IPS DF 6.9 (cell line): ENCODE measurements at places on chromosomes 4 and X.

GRCh38 chr4:180169394-180169793, 2073.8 kb upstream of the TENM3 start:
- no peak for DNase-seq

- no peak for DNase-seq
Measured at GRCh38 chr4:179415847-179416223, 1973.6 kb upstream of the AGA start.

GRCh38 chr4:23516716-23517115, 373.1 kb downstream of the PPARGC1A start:
- no peak for DNase-seq

- no peak for DNase-seq
Measured at GRCh38 chr4:70759126-70759525, 37.4 kb downstream of the RUFY3 start.

DNA sequence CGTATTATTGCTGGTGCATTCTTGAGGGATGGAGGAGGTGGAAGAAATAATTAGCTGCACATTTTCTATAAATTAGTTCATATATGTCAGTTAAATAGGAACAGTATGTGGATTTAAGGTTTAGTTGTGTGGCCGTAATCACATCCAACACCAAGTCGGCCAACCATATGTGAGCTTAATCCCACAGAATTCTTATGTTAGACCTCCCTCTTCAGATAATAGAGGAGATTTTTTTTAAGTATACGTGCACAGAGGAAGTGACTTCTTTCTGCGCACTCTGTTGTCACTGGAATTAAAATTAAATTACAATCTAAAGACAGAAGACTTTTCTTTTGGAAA, 2.1 kb downstream of the SEPTIN11 start:
- no peak for DNase-seq

GRCh38 chr4:159303435-159303834, 200.6 kb downstream of the RAPGEF2 start:
- no peak for DNase-seq

- no peak for DNase-seq
Measured at GRCh38 chr4:113576947-113577678, 184.4 kb downstream of the CAMK2D start.

DNA sequence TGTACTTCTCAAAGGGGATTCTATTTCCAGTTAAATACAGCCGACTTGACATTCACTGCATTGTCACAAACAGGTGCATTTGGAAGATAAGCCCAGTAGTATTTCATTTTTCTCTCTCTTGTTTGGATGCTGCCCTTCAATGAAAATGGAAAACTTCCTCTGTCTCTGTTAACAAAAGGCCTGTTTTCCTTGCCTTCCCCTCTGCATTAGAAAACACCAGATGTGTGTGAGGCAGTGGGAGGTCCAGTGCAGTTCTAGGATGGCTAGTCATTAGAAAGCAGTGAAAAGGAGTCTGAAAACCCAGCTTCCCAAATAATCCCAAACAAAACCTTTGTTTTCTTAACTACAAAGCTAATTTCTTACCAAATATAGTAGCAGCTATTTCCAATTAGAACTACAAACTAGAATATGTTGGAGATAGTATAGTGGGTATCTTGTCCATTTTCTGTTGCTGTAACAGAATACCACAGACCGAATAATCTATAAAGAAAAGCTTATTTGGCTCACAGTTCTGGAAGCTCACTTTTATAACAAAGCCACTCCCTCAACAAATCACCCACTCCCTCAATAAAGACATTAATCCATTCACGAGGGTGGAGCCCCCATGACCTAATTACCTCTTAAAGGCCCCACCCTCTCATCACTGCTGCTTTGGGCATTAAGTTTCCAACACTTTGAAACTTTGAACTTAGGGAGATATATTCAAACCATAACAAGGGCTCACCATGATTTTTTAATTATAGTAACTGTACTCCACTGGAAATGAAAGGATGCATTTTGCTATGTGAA, 452.1 kb upstream of the RPS6KA3 start:
- peak; percentile 5 for DNase-seq

GRCh38 chr4:183284965-183285364, 35.1 kb downstream of the CLDN22 start:
- no peak for DNase-seq

GRCh38 chr4:19128176-19128575, 1106.6 kb upstream of the LCORL start:
- no peak for DNase-seq

DNA sequence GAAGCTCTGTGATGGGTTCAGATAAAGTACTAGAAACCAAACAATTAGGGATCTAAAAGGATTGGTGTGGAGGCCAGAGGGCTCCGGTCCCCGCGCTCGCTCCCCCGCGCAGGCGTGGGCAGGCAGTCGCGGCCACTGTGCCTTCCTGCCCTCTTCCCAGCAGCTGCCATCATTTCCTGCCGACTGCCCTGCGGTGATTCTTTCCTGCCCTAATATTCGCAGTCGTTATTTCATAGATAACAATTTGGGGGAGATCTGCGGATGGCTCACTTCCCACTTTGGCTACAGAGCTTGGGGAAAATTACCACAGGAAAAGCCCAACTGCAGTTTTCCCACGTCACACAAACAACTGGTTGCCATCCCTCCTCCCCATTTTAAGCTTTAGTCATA, 2.2 kb downstream of the GRIA2 start:
- DNase-seq: no peak

GRCh38 chr4:148203056-148203898, 238.9 kb downstream of the NR3C2 start:
- no peak for DNase-seq

GRCh38 chr4:174457468-174457867, 64.8 kb downstream of the HPGD start:
- DNase-seq: no peak

- no peak for DNase-seq
Measured at GRCh38 chr4:140099983-140100382, 54.0 kb downstream of the MAML3 start.

GRCh38 chr4:70816894-70817293, 22.8 kb downstream of the GRSF1 start:
- DNase-seq: no peak

DNA sequence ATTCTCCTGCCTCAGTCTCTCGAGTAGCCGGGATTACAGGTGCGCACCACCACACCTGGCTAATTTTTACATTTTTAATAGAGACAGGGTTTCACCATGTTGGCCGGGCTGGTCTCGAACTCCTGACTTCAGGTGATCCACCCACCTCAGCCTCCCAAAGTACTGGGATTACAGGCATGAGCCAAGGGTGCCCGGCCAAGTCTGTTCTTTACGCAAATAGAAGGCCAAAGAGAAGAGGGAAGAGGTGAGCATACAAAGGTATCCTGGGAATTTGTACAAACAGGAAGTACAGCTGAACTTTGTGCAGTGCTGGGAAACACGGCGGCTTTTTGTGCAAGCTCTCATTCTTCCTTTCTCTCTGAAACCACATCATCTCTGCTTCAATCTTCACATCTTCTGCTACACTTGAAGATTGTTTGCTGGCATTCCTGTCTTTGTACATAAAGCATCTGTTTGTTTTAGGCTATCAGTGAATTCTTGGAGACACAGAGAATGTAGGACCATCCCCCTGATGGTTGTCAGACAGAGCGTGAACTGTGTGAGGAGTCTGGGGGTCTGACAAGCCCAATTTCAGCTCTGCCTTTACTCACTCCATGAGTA, 71.9 kb upstream of the PRSS48 start:
- DNase-seq: no peak

GRCh38 chr4:77710059-77710458, 104.4 kb downstream of the CXCL13 start:
- DNase-seq: no peak

DNA sequence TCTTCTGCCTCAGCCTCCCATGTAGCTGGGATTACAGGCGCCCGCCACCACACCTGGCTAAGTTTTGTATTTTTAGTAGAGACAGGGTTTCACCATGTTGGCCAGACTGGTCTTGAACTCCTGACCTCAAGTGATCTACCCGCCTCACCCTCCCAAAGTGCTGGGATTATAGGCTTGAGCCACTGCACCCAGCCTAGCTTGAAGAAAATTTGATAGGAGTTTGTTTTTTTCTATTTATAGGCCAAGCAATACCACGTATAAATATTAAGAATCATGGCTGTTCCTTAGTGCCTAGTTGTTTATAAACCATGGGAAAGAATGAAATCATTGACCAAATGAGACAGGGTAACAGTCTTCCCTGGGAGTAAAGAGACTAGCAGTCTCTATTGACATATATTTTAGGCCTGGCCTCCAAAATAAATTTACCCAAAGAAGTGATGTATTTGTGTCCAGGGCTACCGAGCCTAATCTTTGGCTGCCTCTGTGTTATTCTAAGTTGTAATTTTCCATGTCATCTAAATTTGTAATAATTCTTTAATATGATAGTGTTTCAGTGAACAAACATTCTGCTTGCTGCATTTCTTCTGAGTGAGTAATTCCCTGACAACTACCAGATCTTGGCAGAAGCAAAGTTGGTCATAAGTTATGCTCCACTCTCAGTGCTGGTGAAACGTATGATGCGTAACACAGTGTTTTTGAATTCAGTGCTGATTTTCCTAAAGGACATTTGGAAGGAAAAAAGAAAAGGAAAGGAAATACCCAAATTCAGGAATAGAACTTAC, 10.3 kb downstream of the PKD2 start:
- DNase-seq: no peak

DNA sequence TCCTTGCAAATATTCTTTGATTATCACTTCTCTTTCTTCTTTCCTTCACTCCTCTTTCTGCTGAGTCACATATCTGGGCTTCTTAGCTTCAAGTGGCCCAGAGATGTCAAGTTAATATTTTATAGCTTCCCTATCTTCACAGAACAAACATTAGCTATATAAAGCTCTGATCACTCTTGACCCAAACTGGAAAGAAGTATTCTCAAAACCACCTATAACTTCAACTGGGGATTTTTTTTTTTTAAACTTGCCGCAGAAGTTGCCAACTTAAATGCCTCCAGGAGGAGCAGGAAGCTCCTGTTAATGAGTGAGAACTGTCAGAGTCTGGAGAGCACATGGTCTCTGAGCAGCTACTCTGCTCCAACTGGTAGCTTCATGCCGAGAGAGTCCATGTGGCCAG, 233.3 kb upstream of the EDNRA start:
- DNase-seq: no peak

DNA sequence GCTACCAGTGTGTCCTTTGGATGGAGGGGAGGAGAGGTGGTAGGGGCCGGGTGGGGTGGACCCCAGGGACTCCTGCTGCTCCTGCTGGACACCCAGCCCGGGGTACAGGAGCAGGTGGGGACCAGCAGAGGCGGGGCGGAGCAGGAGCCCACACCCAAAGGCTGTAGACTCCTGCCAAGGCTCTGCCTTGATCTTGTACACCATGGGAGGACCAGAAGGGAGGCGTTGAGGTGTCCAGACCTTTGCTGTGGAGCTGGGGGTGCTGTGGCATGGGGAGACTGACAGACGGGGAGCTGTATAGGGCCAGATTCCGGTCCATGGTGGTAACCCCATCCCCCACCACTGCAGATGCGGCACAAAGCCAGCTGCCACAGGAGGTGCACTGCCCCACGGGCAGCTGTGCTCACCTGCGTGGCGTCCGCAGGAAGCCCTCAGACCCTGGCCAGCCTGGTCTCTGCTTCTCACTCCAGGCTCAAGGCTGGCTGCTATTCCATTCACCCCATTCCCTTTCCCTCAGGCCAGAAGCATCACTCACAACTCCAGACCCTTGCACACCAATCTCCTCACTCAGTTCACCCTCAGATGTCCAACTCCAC, 5.0 kb upstream of the SLC26A1 start:
- no peak for DNase-seq

DNA sequence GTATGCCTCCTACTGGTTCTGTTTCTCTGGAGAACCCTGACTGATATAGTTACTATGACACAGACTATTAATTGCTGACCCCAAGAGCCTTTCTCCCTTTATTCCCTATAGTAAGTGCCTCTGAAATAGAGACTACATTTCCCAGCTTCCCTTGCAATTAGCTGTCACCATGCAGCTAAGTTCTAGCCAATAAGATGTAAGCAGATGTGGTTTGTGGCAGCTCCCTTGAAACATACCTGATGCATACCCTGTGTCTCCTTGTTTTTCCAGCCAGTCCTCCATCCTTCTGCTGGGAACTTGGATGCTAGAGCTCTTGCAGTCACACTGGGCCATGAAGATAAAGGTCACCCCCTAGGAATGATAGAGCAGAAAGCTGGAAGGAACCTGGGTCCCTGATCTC, 9.7 kb upstream of the TMEM165 start:
- no peak for DNase-seq

GRCh38 chrX:17674601-17675000, 62.7 kb upstream of the SCML1 start:
- no peak for DNase-seq

DNA sequence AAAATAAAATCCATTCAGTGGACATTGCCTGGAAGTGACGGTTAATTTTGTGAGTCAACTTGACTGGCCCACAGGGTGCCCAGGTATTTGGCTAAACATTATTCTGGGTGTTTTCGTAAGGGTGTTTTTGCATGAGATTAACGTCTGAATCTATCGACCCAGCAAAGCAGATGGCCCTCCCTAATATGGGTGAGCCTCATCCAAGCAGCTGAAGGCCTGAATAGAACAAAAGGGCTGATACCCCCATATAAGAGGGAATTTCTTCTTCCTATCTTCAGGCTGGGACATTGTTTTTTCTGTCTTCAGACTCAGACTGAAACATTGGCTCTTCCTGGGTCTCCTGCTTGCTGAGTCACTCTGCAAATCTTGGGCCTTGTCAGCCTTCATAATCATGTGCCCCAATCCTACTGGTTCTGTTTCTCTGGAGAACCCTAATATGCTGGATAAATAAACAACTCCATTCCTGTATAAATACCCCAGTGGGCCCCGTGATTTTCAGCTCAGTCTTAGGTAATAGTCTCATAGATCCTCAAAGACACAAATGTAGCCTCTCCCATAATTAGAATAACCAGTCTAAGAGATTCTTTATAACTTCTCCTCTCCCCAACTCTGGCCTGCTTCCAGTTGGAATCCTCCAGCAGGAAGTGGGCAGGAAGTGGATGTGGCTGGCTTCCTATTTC, 33.1 kb upstream of the DDX3X start:
- DNase-seq: no peak

DNA sequence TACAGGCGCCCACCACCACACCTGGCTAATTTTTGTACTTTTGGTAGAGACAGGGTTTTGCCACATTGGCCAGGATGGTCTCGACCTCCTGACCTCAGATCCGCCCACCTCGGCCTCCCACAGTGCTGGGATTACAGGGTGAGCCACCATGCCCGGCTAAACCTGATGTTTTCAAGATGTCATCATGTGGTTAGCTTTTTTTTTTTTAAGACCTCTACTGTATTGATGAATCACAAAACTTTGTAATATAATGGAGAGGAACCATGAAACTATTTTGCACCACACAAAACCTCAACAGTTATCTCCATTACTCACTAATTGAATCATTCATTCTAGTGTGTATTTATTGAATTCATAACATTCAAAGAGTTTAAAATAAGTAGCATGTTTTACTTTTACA, 94.7 kb upstream of the NEIL3 start:
- no peak for DNase-seq

- no peak for DNase-seq
Measured at GRCh38 chr4:98399915-98400314, 138.7 kb downstream of the RAP1GDS1 start.
